Fibroblast of gingiva (primary cell): ENCODE measurements at places on chromosomes 4 and X.

DNA sequence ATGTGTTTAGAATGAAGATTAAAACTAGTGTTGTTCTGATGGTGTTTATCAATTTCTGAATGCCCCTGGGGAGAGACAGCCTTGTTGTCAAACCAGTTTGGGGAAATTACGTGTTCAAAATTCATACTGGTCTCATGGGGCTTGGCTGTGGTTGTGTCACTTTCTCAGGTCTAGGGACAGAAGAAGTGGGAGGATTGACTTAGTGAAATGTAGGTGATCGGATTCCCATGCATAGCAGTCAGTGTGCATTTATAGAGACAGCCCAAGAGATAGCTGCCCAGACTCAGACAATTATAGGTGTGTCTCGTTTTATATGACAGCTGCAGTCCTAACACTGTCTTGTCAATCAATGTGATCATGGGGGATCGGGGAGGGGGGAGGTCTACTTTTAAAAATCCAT lies 94.4 kb upstream of the CLCN4 start:
- no peak for DNase-seq

DNA sequence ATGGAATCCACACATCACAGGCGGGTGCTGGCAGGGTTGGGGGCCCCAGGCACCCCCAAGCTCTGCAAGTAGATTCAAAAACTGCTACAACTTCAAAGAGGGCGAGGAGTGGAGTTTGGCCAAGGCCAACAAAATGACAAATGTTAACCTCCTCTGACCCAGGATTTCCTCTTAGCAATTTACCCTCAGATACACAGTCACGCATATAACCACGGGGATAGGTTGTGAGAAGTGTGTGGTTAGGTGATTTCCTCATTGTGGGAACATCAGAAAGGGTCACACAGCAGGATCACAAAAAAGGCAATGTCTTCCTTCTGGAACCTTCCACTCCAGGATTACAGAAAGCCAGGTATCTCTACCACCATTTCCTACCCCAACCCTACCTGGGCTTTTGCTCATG lies 62.4 kb downstream of the C4orf50 start:
- DNase-seq = no peak

DNA sequence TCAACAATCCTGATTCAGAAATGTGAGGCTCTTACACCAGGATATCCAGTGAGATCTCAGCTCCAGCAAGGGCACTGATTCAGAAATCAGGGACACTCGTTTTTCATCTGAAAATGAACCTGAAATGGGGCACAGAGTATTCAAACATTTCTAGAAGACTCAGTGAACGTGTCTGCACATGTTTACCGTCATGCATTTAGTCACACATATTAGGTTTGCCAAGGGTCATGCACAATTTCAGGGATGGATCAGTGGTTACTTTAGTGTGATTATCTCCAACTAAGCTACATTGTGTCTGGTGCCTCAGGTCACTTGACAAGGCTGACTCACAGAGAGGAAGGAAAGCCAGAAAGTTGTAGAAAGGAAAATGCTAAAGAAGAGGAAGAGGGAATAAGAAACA lies 33.6 kb upstream of the SPANXN2 start:
- DNase-seq = no peak

DNA sequence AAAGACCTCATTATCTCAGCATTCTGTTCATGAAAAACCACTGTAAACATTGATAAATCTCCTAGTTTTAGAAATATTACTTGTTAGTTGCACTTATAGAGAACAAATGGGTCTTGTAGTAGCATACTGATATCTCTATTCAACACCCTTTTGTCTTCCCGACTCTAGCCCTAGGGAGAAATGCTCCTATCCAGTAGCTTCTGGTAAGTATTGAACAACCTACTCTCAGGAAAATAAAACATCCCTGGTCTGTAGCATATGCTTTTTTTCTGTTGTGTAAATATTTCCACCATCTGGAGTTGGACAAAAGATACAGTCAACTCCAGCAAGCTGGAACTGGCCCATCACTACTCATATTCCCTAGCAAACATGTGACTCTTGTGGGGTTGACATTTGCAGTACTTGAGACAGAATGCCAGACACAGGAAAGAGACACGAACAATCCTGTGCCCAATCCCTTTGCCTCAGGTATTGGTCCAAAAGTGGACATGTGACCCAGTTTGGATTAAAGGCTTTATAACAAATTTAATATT lies 188.2 kb downstream of the GC start:
- no peak for DNase-seq

DNA sequence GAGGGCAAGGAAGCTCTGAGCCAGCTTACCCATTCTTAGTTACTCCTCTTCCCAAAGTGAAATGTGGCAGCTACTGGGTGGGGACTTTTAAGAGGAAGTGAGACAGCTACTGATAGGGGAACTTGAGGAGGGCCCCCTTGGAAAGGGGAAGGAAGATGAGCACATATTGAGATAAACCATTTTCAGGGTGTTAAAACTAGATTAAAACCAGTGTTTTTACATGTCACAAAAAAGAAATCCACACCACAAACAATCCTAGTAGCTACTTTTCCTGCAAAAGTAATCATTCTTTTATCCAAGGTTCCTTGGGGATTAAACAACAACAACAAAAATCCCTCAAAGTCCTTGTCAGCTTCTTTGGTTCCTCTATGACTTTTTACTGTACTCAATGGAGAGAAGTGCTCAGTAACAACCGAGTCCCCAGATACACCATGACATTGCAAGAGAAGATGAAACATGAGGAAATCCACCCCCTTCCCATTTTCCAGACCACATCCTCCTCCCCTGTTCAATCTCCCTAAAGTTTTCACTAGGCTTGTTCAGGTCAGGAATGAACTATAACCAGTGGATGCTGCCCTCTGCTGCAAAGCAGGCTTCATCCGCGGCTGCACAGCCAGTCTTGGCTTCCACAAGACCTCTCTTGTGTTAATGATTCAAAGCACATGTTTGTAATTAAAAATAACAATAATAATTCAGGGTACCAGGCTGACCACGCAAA lies 113.5 kb upstream of the TMEM164 start:
- peak; percentile 35 for DNase-seq

- no peak for DNase-seq
Observed at GRCh38 chrX:46860557-46860956, 23.7 kb downstream of the RP2 start.

DNA sequence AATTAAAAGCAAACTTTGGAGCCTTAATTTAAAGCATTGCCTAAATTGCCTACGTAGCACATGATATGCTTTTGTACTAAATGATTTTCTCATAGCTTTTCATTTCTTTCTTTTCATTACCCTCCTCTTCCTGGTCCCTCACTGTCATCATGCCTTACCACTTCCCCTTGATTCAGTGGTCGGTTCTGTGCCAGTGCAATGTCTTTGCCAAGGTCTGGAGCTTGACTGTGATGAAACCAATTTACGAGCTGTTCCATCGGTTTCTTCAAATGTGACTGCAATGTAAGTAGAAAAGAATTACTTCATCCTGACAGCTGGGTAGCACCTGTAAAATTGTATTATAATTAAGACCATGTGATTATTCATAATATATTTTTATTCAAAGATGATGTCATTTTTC lies 72.5 kb downstream of the C4orf46 start:
- peak; percentile 78 for DNase-seq

GRCh38 chr4:126708716-126709115 lies 924.0 kb upstream of the INTU start:
- DNase-seq = no peak

DNA sequence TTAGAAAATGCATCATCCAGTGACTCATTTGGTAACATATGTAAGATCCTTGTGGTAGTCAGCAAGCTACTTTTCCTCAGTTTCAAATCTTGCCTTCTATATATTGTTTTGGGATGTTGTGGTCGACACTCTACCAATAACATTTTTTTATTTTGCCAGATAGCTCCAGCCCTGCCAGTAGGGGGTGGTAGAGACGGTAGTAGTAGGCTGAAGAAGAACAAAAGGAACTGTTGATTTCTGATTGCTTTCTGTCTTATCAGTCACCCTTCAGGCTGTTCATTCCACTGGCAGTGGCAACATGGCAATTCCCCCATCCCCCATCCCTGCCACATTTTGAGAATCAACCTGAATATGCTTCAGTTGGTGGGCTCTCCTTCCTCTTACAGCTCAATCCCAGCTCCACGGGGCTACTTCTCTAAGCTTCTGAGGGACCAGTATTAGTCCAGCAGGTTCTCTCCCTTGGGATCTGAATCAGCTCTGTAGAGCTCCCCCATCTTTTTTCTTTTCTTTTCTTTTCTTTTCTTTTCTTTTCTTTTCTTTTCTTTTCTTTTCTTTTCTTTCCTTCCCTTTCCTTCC lies 171.5 kb upstream of the VEGFC start:
- DNase-seq = no peak

- no peak for DNase-seq
Observed at GRCh38 chr4:45663003-45663402, 460.9 kb downstream of the GABRG1 start.

DNA sequence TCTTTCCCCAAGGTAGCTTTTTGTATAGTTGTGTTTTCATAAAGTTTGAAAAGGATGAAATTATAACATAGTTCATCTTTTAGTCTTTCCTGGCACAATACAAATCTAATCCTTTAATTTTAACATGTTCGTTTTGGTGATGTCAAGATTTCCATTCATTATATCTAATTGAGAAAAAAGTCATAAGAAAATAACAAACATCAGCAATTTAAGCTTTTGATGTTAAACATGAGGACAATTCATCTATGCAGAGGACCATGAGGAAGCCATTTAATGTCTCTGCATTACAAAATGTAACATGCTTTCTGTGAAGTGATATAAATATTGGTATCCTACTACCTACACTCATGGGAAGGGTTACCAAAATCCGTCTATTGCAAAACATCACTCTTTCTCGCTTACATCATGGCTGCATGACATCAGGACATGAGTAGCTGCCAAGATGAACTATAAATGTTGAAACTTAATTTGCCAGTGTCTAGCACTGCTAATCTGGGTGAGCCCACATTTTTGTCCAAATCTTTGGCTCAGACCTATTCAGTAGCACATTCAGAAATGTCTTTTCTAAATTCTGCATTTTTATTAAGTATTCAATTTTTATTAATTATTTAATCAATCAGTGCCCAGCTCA lies 9.5 kb downstream of the EPGN start:
- DNase-seq = peak; percentile 70

GRCh38 chrX:15676886-15677285 lies 12.3 kb upstream of the CLTRN start:
- no peak for DNase-seq

GRCh38 chrX:46959985-46960700 lies 47.9 kb downstream of the JADE3 start:
- DNase-seq = no peak
